NCI-H2029 treated with DMSO at 0.1 percent for 48 hours (cell line): ENCODE measurements at places on chromosomes 3 and 15.
A peak's percentile ranks its signal among the peaks of the same experiment; 100 is the strongest.

DNA sequence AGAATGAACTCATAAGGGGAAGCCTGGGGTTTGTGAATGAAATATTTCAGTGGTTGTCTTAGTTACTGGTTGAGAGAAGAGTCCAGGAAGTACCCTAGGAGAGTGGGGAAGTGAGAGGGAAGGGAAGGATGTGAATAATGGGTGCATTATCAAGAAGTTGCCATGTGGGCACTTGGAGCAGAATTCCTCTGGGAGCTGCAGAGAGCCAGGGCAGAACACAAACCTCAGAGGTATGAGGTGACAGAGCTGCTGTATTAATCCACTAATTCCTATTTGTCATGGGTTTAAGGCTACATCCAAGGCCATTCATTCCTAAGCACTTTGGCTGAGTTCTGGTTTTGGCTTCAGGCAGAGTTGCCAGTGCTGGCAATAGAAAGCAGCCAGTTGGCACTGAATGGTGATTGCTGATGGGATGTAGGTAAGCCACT lies 29.0 kb downstream of the NDUFB4 start:
- DNase-seq: no peak

GRCh38 chr3:195384952-195385351 lies 57.9 kb downstream of the ACAP2 start:
- DNase-seq: no peak

- peak; percentile 61 for DNase-seq
These were observed 15.6 kb upstream of the MAGEF1 start for GRCh38 chr3:184727357-184728009.

GRCh38 chr3:23944007-23944783 lies 891 bp upstream of the NR1D2 start:
- no peak for DNase-seq

DNA sequence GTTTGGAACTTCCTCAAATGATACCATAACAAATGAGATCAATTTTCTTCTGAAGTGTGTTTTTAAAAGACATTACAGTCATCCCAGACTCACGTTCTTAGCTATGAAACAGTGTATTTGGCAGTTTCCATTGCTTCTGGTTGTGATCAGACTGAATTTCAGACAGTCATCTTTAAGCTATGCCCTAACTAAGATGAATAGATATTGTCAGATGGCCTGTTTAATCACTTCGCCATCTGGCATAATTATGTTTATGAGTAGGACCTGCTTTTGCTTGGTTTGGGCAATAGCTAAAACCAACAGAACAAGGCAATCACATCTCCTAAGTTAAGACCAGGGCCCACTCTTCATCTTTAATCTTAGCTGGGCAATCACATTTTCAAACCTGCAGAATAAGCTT lies 313.1 kb downstream of the SV2B start:
- no peak for DNase-seq

DNA sequence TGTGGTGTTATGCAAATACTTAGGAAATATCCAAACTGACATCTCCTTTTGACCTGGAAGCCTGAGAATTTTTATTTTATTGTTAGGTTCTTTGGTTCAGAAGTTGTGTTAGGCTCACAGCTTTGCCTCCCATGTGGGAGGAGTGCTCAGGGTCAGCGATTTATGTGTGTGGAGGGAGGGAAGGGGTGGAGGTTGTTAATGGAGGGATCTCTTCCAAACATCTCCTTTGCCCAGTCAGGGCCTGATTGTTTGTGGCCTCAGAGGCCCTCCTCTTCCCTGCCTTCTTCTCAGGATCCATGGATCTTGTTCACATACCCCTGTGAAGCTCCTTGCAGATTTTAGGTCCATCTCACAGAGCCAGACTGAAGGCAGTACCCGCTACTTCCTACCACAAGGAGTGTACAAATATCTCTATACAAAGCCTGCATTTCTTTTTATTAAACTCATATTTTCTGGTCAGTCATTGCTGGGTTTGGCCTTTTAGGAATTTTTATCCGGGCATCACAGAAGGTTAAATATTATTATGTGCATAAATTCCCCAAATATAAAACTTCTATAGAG lies 40.3 kb downstream of the BBX start:
- no peak for DNase-seq

DNA sequence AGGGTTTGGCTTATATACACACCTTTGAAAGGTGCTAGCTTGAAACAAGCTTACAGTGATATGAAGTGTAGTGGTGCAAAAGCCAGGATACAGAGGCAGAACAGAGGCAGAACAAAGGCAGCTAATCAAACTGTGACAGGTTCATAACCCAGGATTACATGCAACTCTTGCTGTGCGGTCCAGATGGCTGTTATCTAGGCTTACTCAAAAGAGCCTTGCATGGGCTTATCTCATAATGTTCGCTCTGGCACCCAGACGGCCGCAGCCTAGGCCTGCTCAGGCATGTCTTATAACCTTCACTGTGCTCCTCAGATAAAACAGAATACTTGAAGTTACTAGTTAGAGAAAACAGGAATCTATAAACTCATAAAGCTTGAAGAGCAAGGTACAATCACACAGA lies 22.8 kb upstream of the NOX5 start:
- no peak for DNase-seq

DNA sequence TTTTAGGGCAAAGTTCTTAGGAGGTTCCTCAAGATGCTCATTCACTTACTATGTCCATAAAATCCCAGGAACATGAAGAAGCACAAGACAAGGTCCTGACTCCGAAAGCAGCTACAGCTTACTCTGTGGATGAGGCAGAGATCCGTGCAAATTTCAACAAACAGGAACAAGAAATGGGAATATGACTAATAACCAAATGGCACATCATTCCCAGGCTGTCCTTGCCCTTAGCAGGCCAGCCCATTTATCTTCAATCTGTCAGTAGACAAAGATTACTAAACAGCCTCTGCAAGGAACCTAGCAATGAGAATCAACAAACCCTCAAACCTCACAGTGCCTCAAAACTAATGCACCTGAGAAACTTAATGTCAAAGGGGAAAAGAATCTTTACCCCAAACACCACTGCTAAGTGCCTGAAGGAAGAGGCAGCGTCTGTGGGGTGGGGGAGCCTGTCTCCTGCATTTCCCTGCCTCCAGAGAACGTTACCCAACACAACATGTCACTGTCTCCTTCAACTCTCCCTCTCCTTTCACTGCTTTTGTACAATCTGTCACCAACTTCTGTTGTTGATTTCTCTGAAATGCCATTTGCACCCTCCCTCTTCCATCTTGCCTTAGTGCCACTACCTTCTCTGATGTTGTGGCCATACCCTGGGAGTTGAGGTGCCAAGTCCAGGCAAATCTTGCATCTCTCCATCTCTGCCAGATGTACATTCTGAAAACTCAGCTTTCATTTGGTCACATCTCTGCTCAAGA lies 4.8 kb downstream of the TNFAIP8L3 start:
- DNase-seq: no peak

DNA sequence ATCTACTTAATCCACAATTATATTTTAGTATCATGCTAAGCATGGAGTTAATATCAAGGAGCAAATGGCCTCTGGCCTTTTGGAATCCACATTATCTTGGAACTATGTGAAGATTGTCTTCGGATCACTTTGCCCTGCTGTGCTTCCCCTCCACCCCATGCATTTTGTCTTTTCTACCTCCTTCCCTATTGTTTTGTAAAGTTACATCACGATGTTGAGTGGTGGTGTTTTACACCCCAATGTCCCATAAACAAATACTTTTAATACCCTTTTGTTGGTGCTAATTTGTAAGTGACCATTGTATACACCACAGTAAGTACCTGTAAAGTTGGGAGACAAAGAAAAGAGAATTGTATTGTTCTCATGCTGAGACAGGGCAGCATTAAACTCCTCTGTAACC lies 258.4 kb upstream of the ZNF717 start:
- DNase-seq: no peak

- DNase-seq: no peak
These were observed 10.6 kb upstream of the SLC25A36 start for GRCh38 chr3:140931016-140931454.

DNA sequence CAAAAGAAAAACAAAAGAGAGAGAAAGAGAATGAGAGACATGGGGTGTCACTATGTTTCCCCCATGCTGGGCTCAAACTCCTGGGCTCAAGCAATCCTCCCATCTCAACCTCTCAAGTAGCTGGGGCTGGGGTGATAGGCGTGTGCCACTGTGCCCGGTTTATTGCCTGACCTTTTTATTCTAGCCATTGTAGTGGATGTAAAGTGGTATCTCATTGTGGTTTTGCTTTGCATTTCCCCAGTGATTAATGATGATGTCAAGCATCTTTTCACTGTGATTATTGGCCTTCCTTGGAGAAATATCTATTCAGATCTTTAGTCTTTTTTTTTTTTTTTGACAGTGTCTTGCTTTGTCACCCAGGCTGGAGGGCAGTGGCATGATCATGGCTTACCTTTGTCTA lies 37.7 kb upstream of the GK5 start:
- DNase-seq: no peak

DNA sequence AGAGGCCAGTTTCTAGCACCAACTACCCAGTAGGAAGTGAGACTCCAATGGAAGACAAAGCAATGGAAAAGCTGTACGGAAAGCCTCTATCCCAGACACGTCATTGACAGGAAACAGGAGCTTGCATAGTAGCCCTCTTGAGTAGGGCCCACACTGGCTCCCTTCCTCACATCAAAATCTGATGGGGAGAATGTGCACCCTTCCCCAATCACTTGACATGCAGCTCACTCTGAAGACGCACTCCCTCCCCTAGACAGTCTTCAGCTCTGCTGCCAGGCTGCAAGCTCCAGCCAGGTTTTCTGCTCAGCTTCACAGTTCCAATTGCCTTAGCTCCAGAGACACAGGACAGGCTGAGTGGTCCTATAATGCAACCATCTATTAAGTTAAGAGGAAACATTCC lies 567.8 kb downstream of the EPHB1 start:
- no peak for DNase-seq

- no peak for DNase-seq
These were observed 11.5 kb downstream of the CLRN1 start for GRCh38 chr3:150960708-150961684.

GRCh38 chr15:40782609-40783227 lies 12.9 kb downstream of the C15orf62 start:
- peak; percentile 55 for DNase-seq

GRCh38 chr3:195908694-195909581 lies 587 bp upstream of the TNK2 start:
- DNase-seq: no peak

DNA sequence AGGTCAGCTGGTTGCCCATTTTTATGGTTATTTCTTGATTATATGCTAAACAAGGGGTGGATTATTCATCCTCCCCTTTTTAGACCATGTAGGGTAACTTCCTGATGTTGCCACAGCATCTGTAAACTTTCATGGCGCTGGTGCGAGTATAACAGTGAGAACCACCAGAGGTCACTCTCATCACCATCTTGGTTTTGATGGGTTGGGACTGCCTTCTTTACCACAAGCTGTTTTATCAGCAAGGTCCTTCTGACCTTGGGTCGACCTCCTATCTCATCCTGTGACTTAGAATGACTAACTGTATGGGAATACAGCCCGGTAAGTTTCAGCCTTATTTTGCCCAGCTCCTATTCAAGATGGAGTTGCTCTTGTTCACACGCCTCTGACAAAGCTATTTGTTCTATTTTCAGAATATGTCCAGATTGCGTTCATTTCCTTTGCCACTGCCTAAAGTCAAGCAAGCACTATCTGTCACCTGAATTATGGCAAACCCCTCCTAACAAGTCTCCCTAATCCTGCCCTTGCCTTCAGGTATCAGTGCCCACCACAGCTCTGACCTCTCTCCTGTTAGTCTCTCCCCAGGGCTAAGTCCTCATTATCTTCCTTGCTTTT lies 308.5 kb downstream of the ROBO2 start:
- DNase-seq: no peak

- no peak for DNase-seq
These were observed 74.3 kb downstream of the B3GNT5 start for GRCh38 chr3:183327343-183327742.

GRCh38 chr15:71660501-71660900 lies 149.9 kb upstream of the NR2E3 start:
- no peak for DNase-seq

DNA sequence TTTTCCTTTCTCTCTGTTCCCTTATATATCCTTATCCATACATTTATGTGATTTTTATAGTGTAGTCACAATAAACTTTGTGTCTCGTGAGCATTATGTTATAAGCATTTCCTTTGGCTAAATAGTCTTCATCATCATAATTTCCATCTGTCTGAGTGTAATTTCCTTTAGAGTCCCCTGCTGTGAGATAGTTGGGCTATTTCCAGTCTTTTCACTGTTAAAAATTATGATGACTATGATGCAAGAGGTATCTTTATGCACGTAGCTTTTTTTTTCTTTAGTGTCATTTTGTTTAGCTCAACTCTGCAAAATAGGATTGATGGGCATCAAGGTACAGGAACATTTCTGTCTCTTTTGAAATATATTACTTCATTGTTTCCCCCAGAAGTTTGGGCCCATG lies 26.9 kb upstream of the CA12 start:
- DNase-seq: no peak

DNA sequence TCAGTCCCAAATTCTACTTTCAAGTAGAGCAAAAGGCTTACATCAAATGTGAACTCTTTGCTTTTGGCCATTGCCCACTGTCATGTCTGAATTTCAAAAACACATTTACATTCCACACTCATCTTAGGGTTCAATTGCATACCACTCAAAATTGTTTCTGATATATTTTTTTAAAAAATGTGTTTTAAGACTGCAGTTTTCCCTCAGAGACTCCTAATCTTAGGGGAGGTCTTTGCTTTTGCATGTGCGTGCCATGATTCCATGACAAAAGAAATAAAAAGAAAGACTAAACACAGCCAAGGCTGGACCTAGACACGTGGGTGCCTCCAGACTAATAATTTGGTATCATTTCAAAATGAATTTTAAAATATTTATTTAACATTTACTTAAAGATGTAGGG lies 396.8 kb upstream of the RASGRP1 start:
- no peak for DNase-seq

- no peak for DNase-seq
These were observed 6.7 kb downstream of the NANOGP8 start for GRCh38 chr15:35078221-35078915.

DNA sequence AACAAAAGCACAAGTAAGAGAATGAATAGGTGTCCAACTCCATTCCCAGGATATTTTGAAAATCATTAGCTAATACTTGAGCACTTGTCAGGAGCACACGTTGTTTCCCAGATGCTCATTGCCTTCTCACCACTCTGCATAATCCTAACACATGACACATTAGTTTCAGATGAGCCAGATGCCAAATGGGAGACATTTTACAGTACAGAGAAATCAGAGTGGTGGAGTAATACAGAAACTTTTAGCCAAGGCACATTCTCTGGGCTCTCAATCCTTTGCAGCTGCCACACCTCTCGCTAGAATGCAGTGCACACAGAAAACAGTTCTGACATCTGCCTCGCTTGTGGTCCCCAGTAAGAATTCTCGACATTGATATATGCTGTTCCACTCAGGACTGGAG lies 76.6 kb downstream of the P3H2 start:
- DNase-seq: no peak

DNA sequence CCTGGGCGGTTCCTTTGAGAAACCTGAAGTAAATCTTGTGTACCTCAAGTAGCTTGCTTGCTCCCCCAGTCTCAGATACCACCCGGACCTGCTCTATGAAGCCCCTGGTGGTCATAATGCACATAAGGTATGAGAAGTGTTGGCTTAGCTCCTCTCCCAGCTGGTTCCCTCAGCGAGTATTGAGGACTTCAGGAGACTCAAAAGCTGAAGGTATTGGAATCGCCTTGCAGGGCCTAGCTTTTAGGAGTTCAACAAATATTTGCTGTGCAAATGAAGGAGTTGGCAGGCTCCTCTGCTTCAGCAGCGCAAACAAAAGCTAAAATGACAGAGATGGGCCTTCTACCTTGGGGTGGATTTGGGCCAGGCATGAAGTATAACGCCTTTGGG lies 1.7 kb downstream of the CMTM8 start:
- DNase-seq: peak; percentile 93

GRCh38 chr15:25242957-25243799 lies 195.6 kb downstream of the UBE3A start:
- no peak for DNase-seq
